ENCODE measurements at places on chromosomes 7 and 10.

GRCh38 chr10:70905071-70906021 lies 17.0 kb upstream of the PCBD1 start:
- no peak for DNase-seq

DNA sequence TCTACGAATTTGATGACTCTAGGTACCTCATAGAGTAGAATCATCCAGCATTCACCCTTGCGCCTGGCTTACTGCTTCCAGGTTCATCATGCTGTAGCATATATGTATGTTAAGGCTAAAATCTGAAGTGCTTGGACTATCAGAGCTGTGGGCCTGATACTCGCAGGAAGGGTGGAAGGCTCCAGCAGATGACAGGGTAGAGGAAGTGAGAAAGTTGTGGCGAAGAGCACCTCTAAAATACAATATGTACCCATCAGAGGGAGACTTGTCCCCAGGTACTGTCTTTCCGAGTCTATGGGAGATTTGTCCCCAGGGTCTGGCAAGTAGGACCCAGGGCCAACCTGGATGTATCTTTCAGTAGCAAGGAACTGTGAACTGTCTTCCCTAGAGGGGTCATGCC lies 48.1 kb upstream of the PLEKHA1 start:
- DNase-seq, result no peak

- DNase-seq, result no peak
Measured at GRCh38 chr10:118792526-118792925, 37.8 kb upstream of the CACUL1 start.

DNA sequence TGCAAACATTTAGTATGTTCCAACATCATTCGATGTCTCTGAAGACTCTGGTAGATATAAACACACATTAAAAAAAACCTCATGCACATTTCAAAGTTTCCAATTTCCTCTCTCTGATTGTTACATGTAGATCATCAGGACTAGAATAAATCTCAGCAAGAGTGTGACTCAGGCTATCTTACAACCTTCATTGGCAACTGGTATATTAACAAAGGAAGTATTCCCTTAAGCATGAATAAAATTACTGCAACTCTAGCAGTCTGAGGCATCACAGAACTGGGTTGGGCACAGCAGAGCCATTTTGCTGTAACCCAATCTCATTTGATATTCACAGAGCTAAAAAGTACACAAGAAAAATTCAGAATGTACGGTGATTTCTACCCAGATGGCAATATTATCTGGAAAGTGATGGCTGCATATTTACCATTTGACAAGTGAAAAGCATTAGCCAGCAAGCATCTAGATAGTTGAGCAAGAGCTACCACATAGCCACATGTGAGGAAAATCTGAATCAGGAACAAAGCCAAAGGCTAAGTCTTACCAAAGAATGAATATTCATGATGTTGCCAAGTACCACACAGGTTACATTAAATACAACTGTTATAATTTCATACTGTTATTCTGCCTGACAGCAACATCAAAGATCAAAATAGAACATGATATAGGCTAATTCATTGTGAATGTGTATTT lies 232.2 kb downstream of the CRPPA start:
- no peak for DNase-seq

DNA sequence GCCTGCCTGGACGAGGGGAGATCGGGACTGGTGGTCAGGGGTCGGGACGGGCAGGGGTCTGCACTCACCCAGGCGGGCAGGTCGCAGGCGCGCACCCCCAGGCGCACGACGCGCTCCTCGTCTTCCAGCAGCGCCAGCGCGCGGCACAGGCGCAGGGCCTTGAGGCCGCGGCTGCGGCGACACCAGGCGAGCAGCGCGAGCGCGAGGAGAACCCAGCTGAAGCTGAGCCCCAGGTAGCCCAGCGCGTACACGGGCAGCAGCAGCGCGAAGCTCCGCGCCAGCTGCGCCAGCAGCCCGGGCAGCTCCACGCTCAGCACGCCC lies 328 bp downstream of the ESYT2 start:
- no peak for DNase-seq

DNA sequence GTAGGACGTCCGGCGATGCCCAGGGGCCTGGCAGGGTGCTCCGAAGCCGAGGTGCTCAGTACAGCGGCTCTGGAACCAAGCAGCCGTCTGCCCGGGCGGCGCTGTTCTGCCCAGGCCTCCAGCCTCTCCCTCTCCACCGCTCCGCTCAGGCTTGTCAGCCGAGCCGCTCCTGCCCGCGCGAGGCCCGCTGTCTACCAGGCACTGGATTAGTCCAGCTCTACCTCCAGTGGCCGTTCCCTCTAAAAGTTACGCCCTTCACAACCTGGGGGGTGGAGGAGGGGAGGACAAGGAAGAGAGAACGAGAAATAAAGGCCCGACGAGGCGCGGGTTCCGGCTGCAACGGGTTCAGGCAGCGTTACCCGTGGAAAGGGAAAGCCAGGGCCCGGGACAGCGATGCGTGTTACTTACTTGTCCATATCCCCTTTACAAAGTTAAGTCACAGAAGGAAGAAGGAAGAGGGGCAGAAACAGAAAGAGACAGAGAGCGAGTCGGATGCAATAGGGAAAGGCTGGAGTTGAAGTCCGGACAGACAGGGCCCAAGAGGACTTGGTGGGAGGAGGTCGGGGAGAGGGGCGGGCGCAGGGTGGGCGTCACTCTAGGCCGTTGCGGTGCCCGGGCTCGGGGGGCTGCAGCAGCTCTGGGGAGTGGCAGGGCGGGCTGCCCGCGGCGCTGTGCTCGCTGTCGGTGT lies 2.8 kb downstream of the SP8 start:
- no peak for DNase-seq

DNA sequence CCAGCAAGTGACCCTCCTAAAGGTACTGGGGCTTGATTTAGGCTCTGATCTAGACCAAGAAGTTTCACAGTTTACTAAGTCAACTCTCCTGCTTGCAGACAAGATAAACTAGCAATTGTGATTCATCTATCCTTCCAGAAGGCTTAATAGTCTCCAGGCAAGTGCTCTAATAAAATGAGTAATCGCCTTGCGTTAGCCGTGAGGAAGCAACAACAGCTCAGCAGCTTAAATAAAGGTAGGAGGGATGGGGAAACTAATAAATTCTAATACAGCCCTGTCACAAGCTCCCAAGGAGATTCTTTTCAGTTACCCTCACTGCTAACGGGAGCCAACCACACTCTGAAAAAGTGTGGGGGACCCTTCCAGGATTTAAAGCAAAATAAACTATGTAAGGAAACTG lies 48.4 kb downstream of the FRMD4A start:
- DNase-seq, result no peak

- DNase-seq, result no peak
Measured at GRCh38 chr7:92053312-92053711, 81.0 kb downstream of the CYP51A1 start.

DNA sequence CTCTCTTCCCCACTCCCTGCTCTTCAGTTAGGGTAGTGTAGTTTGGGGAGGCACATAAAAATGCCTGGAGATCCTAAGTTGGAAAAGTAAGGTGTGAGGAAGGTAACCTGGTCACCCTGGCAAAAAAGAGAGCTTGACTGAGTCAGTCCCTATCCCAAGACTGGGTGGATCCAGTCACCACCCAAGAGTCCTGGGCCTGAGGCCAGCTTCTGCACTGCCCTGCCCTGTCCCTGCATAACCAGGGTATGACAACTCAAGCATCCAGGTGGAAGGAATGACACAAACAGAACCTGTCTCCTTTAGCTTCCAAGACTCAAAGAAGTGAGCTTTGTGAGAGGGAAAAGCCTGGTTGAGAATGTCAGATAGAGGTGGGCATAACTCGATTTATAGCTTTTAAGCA lies 26.9 kb upstream of the SORBS1 start:
- DNase-seq, result no peak

GRCh38 chr7:711093-711921 lies 15.2 kb upstream of the DNAAF5 start:
- DNase-seq, result no peak

DNA sequence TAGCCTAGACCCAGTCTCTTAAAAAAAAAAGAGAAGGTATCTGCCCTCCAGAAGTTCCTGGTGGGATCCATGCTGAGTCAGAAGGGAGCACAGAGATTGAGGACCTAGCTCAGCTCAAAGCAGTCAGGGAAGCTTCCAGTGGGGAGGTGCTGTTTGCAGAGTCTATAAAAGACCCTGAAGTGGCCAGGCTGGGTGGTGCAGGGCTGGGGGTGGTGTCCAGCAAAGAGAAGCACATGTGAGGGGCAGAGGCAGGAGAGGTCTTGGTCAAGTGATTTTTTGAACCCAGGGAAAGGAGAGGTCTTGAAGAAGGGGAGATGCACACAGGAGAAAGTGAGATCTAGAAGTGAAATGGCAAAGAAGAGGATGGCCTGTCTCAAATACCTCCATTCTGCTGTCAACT lies 130.4 kb upstream of the PODXL start:
- no peak for DNase-seq

Measured in stimulated activated CD8-positive, alpha-beta memory T cell treated with anti-CD3 and anti-CD28 coated beads, Interleukin-7, amount 100 ng/mL, for 1 hour (primary cell).